Activated CD4-positive, CD25-positive, alpha-beta regulatory T cell treated with anti-CD3 and anti-CD28 coated beads, Interleukin-2, amount 50 U/mL, for 16 hours (primary cell): ENCODE measurements at places on chromosomes 2 and 18.

DNA sequence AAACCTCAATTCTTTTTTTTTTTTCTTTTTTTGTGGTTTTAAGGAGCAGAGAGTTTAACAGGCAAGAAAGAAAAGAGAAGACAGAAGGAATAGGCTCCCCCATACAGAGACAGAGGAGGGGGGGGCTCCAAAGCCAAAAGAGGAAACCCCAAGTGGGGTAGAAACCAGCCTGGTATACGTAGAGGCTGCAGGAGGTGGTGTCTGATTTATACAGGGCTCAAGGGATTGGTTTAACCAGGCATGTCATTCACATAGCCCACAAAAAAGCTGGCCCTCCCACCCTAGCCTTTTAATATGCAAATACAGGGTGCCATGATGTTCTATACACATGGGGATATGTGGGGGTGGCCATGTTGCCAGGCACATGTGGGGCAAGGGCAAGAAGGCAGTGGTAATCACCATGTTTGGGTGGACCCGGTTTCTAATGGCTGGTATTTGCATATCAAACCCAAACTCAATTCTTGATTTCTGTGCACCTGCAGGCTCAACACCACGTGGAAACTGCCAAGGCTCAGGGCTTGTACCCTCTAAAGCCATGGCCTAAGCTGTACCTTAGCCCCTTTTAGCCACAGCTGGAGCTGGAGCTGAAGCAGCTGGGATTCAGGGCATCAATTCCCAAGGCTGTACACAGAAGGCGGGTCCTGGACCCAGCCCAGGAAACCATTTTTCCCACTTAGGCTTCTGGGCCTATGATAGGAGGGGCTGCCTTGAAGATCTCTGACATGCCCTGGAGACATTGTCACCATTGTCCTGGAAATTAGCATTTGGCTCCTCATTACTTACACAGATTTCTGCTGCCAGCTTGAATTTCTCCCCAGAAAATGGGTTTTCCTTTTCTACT is 170.3 kb downstream of the MAIP1 start:
- no peak for DNase-seq

- DNase-seq, result no peak
Observed at GRCh38 chr2:19725392-19725791, 176.4 kb downstream of the TTC32 start.

DNA sequence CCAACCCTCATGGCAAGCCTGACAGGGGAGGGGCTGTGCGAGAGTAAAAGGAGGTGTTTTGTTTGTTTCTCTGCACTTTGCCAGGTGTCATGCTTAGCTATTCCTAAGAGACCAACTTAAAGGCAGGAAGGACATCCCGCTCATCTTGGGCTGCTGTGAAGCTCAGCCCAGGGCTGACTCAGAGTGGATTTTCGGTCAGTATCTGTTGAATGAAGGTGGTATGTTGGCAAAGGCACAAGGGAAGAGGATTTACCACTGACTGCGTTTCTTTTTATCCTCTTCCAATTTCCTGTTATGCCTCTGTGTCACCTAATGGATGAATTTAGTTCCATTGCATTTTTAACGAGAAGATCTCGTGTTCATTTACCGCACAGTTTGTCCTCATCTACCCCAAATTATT is 18.9 kb downstream of the TRPM8 start:
- no peak for DNase-seq

- no peak for DNase-seq
Observed at GRCh38 chr2:168039881-168040280, 207.5 kb downstream of the STK39 start.

- DNase-seq, result no peak
Observed at GRCh38 chr2:46067501-46068305, 229.5 kb upstream of the EPAS1 start.

GRCh38 chr18:2223849-2224248 is 347.5 kb downstream of the METTL4 start:
- DNase-seq, result no peak

DNA sequence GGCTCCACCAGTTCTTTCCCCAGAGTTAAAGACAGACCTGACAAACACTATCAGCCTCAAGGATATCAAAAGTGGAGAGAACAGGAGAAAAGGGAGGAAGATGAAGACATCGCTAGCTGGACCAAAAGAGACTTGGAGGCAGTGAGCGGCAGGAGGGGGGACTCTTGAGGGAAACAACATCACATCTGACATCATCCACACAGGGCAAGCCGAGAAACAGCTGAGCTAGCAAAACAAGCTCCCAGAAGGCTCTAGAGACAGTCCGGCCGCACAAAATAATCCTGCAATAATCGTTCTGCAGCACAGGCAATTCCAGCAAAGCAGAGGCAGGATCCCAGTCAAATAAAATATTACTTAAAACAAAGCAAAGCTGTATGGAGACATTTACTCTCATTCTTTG is 239.8 kb downstream of the EN1 start:
- DNase-seq, result no peak

DNA sequence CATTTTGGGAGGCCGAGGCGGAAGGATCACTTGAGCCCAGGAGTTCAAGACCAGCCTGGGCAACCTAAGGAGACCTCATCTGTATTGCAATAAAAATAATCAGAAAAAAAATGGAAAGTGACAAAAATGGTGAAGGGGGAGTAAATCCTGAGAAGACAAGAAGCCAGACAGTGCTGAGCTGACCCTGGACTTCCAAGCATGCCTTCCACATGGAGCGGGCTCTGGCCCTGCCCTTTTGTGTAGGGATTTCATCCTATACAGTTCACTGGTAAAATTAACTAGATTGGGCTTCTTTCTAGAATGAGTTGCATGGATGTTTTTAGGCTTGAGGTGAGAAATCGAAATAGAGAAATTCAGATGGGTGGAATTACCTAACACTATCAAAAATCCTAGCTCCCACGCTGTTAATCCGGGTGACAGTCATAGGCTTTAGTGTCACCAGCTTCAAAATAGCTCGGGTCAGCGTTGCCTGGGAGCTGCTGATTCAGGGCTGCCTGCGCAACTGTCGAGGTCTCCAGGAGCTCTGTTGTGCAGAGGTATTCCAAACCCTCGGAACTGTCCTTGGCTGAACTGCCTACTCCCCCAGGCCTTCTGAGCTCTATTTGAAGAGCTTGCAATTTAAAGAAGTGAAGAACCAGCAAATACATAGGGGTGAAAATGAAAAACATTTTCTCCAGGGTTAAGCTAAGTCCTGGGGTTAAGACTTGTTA is 21.5 kb upstream of the ZNF532 start:
- DNase-seq, result no peak
